ENCODE measurements at places on chromosomes 6 and 20.
A peak's percentile ranks its signal among the peaks of the same experiment; 100 is the strongest.

GRCh38 chr6:64123761-64124633 lies 488.4 kb downstream of the PHF3 start:
- DNase-seq = no peak

- peak; percentile 27 for DNase-seq
Measured at GRCh38 chr6:52731719-52732118, 31.6 kb downstream of the GSTA2 start.

DNA sequence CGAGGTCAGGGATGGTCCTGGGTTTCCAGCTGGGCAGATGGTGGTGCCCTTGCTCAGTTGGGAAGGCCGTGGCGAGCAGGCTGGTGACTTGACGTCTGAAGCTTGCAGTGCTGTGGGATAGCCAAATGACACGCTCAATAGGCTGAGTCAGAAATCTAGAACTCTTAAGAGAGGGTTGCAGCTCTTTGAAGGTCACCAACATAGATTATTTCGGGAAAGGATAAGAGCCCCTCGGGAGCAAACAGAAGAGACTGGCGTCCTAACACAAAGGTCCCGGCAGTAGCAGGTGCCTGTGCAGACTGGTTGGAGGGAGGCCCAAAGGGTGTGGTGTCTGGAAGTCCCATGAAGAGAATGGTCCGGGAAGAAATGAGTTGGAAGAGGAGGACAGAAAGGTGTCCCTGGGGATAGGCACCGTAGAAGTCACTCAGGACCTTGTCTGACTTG lies 18.4 kb downstream of the PKIG start:
- no peak for DNase-seq

- DNase-seq = no peak
Measured at GRCh38 chr6:128167552-128167951, 266.7 kb upstream of the THEMIS start.

GRCh38 chr20:2363187-2363586 lies 17.5 kb upstream of the TGM6 start:
- no peak for DNase-seq
